NCI-H1694 (cell line): ENCODE measurements at places on chromosomes 7 and 10.

DNA sequence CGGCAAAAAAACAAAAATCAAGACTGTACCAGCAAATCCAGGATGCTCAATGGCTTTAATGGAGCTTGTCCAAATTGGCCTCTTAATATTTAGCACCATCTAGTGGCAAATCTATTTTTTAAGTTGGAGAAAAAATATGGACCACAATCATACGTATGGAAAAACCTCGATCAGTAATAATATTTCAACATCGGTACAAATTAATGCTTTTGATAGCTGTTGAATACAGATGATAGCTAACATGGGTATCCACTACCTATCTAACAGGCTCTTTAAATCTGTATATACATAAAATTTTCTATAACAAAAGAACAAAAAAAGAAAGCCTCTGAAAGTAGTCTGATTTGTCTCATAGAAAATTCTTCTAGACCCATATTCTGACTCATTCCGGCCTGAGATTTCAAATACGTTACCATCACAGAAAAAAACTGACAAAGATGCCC lies 29.2 kb downstream of the COA1 start:
- DNase-seq, result peak; percentile 75

DNA sequence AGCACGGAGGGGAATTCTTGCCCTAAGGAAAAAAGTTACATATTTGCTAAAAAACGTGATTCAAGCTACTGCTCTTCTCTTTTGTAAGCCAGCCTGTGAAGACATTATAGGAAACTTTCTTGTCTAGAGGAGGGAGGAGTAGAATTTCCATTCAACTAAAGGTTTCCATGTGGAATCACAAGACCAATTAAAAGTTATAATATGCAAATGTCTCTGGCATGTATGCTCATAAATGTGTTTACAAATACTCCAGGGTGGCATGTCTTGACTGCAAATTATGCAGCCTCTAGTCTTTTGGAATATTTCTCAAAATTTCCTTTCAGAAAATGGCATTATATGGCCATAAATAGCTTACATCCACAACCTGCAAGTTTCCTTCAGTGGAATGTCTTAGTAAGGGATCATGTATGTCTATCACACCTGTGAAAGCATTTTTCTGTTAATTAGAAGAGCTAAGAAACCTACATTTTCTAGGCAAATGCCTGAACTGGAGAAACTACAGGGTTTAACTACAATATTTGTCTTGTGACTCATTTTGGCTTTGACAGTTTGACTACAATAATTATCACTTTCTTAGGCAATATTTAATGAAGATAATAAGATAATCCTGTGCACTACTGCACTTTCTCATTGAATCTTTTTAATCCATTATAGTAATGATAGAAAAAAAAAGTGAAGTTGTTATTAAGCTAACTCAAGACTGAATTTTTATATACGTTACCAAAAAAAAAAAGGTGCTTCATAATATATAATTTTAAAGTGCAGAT lies 111.1 kb upstream of the C10orf90 start:
- no peak for DNase-seq

GRCh38 chr7:2601065-2601464 lies 30.7 kb upstream of the TTYH3 start:
- no peak for DNase-seq

- no peak for DNase-seq
These were observed 40.8 kb upstream of the CTBP2 start for GRCh38 chr10:125201108-125201524.

GRCh38 chr10:77566236-77566635 lies 71.4 kb downstream of the KCNMA1 start:
- no peak for DNase-seq

DNA sequence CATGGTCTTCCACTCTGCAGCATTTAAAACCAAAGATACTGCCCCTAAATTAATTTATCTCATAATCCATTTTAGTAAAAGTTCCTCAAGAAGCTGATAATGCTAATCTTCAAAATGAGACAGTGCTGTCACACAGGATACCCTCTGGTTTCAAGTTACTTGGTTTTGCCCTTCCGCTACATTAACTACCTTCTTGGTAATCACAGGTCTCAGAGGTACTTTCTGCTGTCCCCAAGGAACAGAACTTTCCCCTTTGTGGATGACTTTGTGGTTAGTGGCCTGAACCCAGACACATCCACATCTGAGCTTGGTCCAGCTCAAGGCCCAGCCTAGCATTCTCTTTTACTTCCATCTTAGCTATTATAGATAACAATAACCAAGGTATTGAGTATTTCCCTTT lies 88.8 kb upstream of the TMEM26 start:
- no peak for DNase-seq

GRCh38 chr7:81482600-81483186 lies 287.2 kb downstream of the HGF start:
- no peak for DNase-seq

GRCh38 chr10:17375936-17376584 lies 78.3 kb downstream of the ST8SIA6 start:
- DNase-seq, result no peak

DNA sequence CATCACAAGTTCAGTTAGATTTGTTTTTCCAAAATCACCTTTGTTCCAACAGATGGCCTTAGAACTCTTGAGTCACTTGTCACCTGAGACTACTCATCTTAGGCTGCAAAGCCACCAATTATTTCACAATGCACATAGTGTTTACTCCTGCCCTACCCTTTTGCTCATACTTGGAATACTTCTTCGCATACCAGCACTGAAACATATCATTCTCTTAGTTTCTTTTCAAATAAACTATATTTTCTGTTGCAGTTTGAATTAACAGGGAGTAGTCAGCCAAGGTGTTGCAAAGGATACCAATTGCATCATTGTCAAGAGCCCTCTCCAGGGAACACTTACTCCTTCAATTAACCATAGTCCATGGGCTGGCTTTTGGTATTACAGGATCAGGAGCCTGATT lies 71.0 kb downstream of the CASD1 start:
- DNase-seq, result no peak
